Trophoblast cell (in vitro differentiated cells and primary cell): ENCODE measurements at places on chromosomes 5 and 9.

DNA sequence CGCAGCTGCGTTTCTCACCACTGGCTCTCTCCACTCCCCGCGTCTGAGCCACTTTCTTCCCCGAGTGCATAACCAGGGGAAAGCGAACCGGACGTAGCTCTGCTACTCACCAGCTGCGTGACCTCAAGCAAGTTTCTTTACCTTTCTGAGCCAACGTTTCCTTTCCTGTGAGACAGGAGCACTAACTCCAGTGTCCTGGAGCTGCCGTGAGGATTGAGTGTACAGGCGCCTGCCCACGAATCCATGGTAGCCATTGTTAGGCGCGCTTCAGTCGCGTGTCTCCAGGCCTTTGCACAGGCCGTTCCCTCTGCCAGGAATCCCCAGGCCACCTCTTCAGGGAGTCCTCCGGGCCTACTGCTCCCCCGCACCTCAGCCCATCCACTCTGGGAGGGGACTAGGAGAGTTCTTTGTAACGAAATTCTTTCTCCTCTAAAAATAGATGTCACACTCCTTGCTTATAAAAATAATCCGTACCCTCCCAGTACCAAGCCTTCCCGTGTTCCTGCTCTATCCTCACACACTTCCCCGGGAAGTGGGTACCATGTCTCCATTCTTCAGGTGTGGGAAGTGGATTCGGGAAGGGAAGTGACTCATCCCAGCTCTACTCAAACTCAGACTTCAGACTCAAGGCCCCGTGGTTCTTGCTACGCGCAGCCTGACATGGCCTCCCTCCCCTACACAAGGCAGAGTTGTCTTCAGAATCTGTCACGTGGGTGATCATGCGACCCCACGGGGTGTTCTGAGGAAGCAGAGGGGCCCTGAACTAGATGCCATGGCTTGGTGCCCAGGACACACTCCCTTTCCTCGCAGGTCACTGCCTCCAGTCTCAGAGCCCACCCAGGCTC lies 16.1 kb upstream of the CRB2 start:
- DNase-seq, result no peak

GRCh38 chr5:143836161-143836725 lies 24.3 kb downstream of the HMHB1 start:
- DNase-seq, result peak; percentile 24

GRCh38 chr5:137842296-137842695 lies 25.4 kb upstream of the MYOT start:
- no peak for DNase-seq

DNA sequence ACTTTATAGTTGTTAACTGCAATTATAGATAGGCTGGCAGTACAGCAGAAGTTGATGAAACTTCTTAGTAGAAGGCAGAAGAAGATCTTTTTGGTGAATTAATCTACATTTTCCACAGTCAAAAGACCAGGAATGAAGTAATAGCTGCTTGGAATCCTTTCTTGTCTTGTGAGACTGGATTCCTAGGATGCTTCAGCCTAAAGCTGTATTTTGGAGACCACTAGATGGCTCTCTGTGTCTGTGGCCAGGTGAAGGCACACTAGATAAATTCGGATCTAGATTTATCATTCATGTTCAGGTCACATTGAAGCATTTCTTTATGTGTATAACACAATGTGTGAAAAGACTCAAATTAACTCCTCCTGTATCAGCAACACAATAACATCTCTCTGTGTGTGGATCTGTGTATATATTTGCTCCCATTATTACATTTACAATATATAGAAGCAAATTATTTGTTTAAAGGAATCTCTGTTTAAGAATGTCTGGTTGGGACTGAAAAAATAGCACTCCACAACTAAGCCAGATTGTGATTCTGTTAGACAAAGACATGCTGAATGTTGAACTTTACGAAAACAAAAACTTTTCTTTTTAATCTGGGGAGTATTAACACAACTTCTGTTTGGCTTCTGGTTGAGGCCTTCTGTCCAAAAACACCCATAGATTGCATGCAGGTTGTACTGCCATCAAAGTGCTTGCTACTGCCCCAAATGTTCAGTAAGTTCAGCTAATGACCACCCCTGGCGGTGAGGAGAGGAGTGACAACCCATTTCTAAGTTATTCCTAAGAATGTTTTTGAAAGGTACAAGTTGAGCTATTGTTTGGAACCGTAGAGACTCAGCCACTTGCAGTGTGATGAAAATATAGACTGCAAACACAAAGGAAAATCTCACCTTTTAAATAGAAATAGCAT lies 10.6 kb downstream of the GRIN3A start:
- no peak for DNase-seq

DNA sequence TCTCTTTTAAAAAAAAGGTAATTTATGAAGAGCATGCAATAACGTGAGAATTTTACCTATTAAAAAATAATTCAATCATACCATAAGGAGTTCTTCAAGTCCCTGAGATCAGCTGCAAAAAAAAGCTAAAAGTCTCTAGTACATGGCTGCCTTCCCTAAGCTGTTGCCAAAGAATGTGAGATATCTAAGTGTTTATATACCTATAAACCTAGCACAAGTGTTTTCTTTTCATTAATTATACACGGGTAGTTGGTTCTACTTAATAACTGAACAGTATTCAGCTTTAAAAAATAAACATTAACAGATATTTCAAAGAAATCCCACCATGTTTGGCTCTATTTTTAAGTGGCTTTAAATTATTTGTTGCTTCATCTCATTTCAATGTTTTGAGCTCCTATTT lies 25.9 kb downstream of the FNBP1 start:
- no peak for DNase-seq

DNA sequence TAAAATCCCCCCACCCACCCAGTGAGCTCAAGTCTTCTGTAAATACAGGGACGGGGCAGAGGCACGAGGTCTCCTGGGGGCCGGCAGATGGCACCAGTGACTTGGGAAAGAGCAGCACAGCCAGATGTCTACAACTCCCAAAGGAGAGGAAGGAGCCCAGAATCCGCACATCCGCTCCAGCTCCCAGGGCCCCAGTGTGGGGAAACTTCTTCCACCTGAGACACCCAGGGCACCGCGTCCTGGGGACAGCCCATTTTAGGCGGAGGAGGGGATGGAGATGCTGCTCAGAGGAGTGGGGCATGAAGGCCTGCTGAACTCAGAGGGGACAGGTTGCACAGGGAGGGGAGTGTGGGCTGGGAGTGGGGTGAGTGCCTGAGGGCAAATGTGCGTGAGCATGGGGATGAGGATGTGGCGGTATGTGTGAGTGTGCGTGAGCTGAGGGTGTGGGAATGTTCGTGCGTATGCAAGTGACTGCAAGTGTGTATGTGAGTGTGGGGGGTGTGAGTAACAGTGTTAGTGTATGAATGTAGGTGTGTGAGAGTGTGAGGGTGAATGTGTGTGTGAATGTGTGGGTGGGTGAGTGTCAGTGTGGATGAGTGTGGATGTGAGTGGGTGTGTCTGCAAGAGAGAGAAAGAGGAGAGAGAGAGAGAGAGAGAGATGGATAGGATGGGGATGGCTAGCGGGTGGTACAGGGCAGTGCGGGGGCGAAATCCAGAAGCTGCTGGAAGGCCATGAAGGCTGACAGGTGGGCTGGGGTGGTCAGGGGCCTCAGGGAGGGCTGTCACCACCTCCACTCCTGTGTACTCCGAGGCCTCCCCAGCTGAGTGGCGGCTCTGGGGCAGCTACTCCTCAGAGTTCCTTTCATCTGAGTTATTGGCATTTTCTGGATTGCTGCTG lies 63.5 kb downstream of the DUSP1 start:
- peak; percentile 55 for DNase-seq

DNA sequence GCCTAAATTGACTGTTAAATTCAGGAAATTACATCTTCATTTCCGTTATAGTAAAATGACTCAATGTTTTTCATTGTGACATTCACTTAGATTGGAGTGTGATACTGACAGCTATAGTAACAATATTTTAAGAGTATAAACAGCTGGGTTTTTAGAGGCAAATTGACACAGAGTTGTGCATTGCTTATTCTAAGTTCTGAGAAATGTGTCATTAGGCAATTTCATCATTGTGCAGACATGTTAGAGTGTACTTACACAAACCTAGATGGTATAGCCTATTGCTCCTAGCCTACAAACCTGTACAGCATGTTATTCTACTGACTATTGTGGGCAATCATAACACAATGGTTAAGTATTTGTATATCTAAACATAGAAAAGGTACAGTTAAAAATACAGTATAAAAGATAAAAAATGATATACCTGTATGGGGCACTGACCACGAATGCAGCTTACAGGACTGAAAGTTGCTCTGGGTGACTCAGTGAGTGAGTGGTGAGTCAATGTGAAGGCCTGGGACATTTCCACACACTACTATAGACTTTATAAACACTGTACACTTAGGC lies 132.7 kb downstream of the PDE4D start:
- DNase-seq, result peak; percentile 4

GRCh38 chr5:125510651-125511050 lies 764.2 kb upstream of the ZNF608 start:
- DNase-seq, result peak; percentile 80

DNA sequence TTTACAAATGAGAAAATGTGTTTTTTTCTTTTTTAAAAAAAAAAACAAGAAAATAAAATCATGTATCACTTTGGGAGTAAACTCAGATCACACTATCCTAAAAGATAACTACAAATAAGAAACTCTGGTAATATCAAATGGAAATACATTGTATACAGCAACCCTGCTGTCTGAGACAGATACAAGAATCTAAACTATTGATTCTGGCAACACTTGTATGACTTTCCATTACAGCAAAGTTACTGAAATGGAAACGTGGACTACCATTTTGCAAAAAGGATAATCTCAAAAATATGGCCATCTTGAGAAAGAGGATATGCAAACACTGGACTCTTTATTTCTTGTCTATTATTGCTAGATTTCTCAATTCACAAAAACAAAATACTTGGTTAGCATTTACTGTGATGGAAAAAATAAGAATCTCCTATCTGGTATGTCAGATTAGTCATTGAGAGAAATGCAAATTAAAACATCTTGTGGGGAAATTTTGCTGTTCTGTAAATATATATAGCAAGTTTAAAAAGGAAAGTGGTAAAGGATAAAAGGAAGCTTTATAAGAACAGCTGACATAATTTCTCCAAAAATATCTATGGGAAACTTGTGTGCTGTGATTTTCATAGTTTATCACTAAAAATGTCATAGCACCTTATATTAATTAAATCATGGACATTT lies 112.9 kb upstream of the FER start:
- DNase-seq, result no peak

DNA sequence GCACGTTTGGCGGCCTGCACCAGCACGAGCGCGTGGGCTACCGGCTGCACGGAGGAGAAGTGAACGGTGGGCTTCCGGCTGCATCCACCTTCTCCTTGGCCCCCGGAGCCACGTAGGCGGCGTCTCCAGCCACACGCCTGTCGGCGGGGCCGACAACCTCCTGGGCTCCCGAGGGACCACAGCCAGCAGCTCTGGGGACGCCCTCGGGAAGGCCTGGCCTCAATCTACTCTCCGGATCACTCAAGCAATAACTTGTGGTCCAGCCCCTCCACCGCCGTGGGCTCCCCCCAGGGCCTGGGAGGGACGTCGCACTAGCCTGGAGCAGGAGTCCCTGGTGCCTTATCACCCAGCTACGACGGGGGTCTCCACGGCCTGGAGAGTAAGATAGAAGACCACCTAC lies 73.7 kb downstream of the INSL6 start:
- DNase-seq, result no peak

DNA sequence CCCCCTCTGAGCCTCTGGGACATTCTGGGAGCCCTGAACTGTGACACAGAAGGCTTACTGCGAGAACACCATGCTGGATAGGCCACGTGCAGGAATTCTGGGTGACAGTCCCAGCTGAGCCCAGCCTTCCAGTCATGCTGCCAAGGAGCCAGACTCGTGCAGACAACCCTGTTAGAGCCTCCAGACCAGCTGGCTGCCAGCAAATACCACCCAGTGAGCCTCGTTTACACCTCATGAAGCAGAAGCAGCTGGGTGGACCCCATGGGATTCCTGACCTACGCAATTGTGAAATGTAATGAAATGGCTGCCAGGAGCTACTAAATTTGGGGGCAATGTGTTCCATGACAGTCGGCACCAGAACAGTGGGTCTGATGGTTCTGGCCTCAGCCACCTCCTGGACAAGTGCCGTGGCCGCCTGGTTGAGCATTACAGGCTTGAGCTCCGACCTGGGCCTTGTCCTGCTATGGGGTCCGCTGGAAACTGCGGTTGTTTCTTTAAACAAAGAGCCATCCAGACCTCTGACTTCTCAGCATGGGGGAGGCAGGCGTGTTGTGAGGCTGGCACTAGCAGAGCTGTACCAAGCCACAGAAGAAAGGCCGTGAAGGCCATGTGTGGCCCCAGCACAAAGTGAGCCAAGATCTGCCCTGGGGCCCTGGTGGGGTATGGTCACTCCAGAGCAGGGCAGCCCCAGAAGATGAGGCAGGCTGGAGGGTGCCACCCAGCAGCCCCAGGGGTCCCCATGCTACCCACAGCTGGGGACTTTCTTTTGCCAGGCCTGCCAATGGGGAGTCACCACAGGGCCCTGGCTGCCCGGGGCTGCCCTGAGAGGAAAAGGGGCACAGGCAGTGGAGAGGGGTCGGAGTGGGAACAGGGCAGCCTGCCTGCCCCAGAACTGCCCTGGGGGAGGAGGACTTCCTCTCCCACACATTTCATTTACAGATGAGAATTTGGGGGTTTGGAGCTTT lies 19.3 kb upstream of the RXRA start:
- no peak for DNase-seq

DNA sequence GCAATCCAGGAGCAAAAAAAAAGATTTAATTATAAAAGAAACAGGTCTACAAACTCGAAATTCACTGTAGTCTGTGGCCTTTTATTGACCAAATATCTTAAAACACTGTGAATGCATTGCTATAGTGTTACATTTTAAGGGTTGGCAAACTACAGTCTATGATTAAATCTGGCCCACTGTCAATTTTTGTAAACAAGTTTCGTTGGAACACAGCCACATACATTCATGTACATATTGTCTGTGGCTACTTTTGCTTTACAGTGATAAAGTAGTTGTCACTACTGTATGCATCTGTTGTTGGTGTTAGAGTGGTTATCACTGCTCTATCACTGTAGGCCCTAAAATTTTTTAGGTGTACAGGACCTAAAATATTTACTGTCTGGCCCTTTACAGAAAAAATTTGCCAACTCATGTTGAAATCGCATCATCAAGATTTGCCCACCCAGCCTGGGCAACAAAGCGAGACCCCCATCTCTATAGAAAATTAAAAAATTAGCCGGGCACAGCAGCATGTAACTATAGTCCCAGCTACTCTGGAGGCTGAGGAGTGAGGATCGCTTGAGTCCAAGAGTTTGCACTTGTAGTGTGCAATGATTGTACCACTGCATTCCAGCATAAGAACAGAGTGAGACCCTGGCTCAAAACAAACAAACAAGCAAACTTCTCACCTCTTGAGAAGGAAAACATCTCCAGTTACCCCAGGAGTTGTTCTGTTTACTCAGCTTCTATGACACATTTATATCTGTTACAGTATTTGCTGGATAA lies 89.0 kb downstream of the ERBIN start:
- no peak for DNase-seq

DNA sequence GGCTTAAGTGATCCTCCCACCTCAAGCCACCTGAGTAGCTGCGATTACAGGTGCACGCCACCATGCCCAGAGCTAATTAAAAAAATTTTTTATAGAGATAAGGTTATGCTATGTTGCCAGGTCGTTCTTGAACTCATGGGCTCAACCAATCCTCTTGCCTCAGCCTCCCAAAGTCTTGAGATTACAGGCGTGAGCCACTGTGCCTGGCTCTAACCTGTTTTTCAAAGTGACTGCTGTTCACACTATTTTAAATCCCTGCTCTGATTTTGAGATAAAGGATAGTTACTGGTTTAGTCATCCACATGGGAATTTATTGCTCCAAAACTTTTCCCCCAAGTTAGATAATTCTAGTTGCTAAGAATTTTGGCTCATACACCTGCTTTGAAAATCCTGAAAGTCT lies 48.2 kb upstream of the MTMR12 start:
- DNase-seq, result peak; percentile 82

- no peak for DNase-seq
These were observed 8.3 kb downstream of the SLC25A48 start for GRCh38 chr5:135842737-135843136.
